ENCODE measurements at places on chromosomes 16 and 17.

- peak; percentile 29 for DNase-seq
These were observed 31.0 kb upstream of the KCNJ2 start for GRCh38 chr17:70138291-70138865.

DNA sequence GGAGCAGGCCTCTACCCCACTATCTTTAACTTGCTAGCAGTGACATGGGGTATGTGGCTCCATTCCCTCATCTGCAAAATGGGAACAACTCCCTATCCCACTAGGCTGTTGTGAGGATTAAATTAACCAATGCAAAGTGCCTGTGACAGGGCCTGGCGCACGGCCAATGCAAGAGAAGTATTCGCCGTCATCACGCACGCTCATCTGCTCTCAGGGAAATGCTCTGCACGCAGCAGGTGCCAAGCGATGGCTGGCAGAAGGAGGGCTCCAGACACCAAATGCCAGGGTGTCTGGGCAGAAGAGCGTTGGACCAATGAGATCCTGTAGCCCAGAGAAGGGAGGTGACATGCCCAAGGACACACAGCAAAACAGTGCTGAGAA is 17.3 kb downstream of the FAM83G start:
- no peak for DNase-seq

DNA sequence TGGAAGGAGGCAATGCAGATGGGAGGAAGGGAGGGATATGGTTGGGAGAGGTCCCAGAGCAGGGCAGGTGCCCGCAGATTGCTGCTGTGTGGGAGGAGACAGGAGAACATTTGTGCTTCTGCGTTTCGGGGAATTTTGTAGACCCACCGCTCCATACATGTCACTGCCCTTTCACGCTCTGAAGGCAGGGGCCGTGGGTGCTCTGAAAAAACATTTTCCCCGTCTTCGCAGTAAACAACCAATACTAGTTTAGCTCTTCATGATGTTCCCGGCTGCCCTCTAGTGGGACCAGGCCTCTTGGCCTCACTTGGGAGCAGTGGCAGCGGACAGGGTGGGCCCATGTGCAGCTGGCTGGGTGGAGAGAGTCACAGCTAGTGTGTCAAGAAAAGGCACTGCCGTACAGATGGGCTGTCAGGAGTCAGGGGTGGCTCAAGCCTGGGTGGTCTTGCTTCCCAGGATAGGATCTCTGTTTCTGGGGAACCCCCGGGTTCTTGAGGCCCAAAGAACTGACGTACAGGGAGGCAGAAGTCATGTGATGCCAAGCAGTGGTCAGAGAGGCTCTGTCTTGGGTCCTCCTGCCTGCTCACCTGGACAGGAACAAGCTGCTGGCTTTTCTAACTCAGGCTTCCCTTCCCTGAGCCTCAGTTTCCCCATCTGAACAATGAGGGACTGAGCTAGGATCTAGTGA is 46.5 kb upstream of the CPNE2 start:
- peak; percentile 41 for DNase-seq

- no peak for DNase-seq
These were observed 77.4 kb upstream of the SMURF2 start for GRCh38 chr17:64739316-64740058.

- no peak for DNase-seq
These were observed 59.1 kb upstream of the IRX6 start for GRCh38 chr16:55264949-55265348.

- no peak for DNase-seq
These were observed 1.1 kb upstream of the UBE2I start for GRCh38 chr16:1308036-1308976.

- no peak for DNase-seq
These were observed 35.5 kb downstream of the ADCY7 start for GRCh38 chr16:50301626-50302471.

GRCh38 chr16:19283637-19284036 is 1.9 kb upstream of the CLEC19A start:
- no peak for DNase-seq

DNA sequence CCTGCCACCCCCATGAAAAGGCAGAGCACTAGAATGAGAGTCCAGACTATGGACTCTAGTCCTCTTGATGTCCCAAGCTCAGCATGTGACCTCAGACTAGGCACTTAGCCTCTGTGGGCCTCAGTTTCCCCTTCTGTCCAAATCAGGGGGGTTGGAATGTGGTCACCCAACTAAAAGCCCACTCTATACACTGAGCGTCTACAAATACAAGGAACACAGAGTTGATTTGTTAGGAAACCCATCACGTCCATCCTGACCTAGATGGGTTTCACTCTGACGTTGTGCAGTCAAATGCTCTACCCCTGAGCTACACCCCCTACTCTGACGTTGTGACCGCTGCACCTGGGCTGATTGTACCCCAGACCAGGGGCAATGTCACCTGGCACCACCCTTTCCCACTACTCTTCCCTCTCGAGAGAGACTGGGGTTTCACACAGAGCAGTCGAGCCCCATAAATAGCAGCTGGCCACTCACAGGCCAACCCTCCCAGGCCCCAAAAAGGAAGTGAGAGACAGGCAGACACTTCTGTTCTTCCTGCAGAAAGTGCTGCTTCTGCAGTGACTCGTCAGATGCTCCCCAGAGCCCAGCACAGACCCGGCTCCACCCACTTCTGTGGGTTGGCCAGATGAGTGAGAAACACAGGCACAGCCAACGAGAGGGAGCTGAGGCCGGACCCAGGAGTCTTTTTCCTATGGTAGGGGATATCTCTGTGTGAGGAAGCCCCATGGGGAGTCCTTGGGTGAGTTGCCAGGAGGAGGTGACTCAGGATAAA is 16.1 kb upstream of the TNFRSF13B start:
- DNase-seq: peak; percentile 75

DNA sequence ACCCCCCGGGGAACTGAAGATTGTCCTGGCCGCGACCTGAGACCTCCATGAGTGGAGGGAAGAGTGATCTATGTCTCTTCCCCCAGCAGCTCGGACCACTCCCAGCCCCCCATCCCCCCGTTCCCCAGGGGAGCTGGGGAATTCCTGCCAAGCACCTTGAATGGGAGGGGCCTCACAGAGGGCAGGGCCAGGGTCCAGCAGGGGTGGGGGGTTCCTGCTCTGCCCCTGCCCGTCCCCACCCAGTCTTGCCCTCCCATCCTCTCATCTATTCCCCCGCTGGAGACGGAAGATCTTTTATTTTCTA is 9.4 kb downstream of the TUFM start:
- DNase-seq: no peak

DNA sequence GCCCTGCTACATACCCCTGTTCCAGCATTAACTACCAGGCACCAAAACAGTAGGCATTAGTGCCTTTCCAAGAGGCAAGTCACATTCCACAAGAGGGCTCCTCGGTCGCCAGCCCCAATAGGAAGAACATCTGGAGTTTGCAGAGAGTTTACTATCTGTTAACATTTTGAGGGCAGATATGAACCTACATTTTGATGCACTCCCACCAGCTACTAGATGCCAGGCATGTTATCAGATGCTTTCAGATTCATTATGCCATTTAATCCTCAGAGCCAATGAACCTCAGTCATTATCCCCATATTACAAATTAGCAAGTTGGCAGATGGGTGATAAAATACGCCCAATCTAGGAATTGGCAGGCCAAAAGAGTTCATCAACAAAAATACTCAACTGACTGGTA is 4.2 kb upstream of the CMTM2 start:
- no peak for DNase-seq

DNA sequence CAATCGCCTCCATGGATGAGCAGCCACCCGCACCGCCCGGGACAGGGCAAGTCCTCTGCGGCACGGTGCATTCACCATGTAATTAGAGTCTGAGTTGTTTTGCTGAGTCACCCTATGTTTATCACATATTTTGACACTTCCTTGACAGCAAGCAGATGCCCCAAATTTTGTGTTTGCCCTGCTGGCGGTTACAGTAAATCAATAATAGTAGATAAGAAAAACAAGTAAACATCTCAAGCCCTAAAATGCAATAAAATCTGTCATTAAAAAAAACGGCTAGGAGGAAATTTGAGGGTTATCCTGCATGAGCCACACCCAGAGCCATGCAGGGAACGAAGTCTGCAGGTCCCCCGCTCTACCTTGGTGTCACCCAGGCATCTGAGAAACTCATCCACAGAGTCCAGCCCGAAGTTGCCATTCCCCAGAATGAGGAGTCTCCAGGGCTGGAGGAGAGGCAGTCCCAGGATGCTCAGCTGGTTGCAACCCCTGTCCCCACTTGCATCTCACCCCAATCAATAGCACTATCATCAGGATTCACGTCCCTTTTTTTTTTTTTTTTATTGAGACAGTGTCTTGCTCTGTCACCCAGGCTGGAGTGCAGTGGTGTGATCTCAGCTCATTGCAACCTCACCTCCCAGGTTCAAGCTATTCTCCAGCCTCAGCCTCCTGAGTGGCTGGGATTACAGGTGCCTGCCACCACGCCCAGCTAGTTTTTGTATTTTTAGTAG is 16.5 kb upstream of the ST6GALNAC1 start:
- no peak for DNase-seq

GRCh38 chr17:54339731-54340130 is 517.0 kb downstream of the KIF2B start:
- DNase-seq: no peak

DNA sequence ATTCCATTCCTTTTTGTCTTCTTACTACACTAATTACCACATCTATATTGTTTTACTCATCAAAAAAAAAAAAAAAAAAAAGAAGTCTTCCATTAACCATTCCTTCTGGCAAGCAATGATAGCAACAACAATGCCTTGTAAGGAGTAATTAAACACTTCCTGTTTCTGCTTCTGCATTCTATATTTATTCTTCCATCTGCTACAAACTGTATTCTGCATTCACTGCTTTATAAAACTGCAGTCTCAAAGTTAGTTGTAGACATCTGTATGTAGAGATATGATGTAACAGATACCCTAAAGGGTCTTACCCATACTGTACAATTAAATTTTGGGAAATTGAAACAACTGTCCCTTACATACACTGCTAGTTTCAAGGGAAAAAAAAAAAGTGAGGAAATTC is 28.7 kb upstream of the ABCA6 start:
- DNase-seq: no peak

- DNase-seq: no peak
These were observed 252.9 kb upstream of the XYLT1 start for GRCh38 chr16:17723531-17724134.

DNA sequence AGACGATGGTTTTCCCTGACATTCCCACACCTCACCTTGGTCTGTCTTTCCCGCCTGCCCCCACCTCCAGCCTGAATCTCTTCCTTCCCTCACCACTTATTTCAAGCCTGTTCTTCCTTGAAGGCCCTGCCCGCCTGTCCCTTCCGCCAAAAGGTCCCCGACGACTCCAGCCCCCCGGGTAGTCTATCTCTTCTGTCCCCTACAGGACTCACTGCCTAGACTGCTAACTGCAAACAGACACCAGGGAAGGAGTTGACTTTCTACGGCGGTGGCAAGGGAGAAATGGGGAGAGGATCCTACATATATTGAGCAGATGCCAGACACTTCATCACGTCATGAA is 53.7 kb downstream of the NT5M start:
- DNase-seq: no peak

- no peak for DNase-seq
These were observed 14.0 kb downstream of the UBE2O start for GRCh38 chr17:76438906-76439305.

GRCh38 chr16:5863071-5863606 is 765.5 kb upstream of the EEF2KMT start:
- no peak for DNase-seq

DNA sequence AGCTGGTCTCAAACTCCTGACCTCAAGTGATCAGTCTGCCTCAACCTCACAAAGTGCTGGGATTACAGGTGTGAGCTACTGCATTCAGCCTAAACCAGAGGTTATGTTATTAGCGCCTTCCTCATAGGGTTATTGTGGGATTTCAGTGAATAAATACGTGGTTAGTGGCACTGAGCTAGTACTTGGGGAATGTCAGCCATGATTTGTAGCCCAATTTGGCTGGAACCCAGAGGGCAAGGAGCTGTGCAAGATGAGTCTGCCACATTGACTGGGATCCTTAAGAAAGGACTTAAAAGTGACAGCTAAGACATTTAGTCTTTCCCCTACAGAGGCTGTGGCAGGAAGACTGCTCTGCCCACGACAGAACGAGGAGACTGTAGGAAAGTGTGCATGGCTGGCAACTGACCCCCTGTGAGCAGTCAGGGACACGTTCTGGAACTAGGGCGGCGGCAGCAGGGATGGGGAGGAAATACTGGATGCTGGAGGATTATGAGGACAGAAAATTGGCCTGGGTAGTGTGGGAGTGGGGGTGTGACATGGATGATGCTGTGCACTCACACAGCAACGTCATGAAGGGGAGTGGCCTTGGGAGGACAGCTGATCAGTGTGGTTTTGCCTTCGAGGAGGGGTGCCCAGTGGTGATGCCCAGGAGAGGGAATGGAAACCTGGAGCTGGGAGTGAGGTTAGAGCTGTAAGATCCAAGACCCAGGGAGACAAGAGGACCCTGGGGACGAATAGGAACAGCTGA is 14.6 kb downstream of the ATP5PD start:
- peak; percentile 42 for DNase-seq

- DNase-seq: no peak
These were observed 389.4 kb downstream of the NPIPA8 start for GRCh38 chr16:17947165-17947564.

DNA sequence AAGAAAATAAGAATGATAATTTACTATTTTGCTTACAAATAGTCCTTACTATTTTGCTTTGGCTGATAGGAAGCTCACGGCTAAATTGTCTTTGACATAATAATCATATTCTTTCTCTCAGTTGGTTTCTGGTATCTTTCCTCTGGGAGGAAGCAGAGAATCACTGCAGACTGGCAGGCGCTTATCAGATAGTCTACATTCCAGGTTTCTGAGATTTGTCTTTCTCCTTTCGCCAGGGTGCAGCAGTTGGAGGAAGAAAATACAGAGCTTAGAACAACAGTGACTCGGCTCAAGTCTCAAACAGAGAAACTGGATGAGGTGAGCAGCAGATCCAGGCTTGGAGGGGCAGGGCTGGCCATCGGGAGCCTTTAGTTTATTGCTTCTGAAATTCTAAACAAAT is 136.1 kb downstream of the RAB11FIP4 start:
- DNase-seq: no peak

DNA sequence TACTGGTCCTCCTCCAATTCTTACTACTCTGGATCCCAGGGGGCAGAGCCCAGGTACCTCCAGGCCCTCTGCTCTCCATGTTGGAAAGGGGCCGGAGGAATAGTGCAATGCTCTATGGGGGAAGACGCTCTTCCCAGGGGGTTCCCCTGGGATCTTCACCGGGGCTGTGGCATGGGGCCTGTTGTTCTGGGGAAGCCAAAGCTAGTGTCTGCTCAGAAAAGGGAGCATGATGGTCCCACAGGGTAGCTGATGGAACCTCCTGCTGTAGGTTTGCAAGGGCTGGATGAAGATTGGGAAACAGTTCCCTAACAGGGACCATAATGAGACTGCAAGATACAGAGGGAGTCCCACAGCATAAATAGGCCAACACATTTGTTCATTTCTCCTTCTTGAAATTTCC is 114.7 kb downstream of the IRX5 start:
- no peak for DNase-seq

GRCh38 chr17:70717042-70717441 is 547.7 kb downstream of the KCNJ2 start:
- no peak for DNase-seq

DNA sequence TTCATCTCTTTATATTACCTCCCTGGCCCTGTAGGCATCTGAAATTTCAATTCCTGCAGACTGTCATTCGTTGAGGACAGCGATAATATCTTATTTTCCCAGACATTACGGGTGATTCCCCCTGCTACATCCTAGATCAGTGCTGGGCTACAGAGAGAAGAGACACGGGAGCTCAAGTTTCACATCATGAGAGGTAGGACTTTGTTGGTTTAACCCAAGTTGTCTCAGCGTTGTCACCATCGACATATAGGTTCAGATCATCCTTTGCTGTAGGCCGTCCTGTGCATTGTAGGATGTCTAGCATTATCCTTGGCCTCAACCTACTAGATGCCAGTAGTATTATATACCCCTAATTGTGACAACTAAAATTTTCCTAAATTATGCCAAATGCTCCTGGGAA is 19.3 kb downstream of the MT1X start:
- no peak for DNase-seq
